ENCODE measurements at places on chromosomes 12 and 14. TPM values are rescaled to one million over a fixed set of nuclear protein-coding genes. Genes with fewer than 3 reads are reported as not detected.

The HRK gene
- total RNA-seq: 4.7 TPM

GRCh38 chr12:54967461-54967860, 17.1 kb downstream of the TESPA1 start:
- no peak for DNase-seq

DNA sequence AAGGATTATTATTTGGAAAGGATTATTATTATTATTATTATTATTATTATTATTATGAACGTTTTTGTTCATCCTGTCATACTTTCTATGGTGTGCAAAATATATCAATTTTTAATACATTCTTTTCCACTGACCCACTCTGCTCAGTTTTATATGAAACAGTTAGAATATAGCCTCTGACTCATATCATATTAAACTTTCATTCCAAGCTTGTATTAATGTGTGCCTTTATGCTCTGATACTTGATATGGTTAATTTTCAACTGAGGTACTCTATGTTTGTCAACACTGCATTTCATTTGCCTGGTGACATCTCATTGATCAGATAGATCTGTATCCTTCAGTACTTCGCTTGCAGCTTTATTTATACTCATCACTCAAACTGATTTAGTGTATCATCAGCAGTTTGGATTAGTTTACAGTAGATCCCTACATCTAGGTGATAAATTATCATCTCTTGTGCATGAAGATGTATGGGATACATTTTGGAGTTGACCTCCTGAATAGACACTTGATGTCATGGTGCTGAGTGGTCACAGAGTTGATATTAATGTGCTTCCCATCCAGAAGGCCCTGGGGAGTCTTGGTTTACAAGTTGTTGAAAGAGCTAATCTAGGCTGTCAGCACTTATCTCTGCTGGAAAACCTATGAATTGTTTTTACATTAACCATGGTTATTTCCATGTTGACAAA, 271.8 kb downstream of the TRHDE start:
- no peak for DNase-seq

The NID2 gene
- total RNA-seq: not detected

- DNase-seq: no peak
Measured at GRCh38 chr14:102103062-102103695, 16.3 kb upstream of the HSP90AA1 start.

The PHETA1 gene
- 2.0 TPM for total RNA-seq

- DNase-seq: no peak
Measured at GRCh38 chr12:6033546-6033945, 88.5 kb upstream of the ANO2 start.

GRCh38 chr14:81169711-81170103, 51.1 kb downstream of the GTF2A1 start:
- DNase-seq: no peak

GRCh38 chr12:132602572-132603239, 7.7 kb downstream of the LRCOL1 start:
- DNase-seq: no peak

All from activated B cell treated with CpG ODN at 0.5 μM for 24 hours (primary cell).